Stimulated activated CD8-positive, alpha-beta memory T cell treated with anti-CD3 and anti-CD28 coated beads, Interleukin-15, amount 100 ng/mL, for 48 hours (primary cell): ENCODE measurements at places on chromosomes 7 and 10.

DNA sequence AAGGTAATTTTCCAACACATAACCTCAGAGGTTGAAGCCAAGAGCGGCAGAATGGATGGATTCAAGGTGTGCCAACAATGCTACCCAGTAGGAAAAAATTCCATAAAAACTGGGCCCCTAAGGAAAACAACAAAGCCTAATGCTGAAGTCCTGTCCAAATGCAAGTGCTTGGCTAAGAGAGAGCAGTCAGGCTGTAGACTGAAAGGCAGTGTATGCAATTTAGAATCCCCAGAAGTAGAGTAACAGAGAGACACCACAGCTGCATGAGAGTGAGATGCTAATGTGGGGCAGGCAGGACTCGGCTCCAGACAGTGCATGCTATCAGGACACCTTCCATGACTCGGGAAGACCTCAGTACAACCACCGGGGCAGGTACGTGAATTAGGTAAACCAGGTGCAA, 124.5 kb downstream of the ZFAND4 start:
- no peak for DNase-seq

GRCh38 chr7:107779647-107780099, 23.4 kb downstream of the SLC26A3 start:
- no peak for DNase-seq

DNA sequence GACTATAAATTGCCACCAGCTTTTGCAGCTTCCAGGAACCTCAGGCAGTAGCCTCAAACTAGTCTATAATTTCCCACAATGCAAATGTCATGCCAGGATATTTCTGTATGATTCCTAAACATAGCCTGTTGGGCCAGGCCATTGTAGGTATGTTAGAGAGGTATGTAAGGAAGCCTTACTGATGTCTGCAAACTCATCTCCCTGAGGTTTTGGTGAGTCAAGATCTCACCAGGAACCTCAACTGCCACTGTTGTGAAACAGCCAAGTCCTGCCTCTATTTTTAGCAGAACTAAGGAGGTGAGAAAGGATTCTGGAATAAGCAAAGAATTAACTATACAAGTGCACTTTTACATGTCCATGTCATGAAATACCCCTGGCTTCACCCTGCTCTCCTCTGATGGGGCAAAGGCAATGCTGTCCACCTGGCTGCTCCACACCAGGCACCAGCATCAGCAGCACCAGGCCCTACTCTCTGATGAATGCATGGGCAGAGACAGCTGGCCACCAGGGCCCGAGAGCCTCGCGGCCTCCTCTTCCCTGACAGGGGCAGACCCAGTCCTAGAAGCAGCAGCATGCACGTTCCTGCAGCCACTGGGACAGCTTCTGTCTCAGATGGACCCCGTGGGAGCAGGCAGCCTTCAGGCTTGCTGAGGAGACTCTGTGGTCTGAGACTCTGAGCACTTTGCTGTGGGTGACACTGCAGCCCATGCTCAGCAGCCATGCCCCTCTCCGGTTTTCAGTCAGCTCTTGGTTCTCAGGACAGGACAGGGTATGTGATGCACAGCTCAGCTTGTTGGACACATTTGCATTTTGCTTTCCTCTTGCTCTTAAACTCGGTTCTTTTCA, 147.3 kb downstream of the ZMYND11 start:
- DNase-seq = no peak

DNA sequence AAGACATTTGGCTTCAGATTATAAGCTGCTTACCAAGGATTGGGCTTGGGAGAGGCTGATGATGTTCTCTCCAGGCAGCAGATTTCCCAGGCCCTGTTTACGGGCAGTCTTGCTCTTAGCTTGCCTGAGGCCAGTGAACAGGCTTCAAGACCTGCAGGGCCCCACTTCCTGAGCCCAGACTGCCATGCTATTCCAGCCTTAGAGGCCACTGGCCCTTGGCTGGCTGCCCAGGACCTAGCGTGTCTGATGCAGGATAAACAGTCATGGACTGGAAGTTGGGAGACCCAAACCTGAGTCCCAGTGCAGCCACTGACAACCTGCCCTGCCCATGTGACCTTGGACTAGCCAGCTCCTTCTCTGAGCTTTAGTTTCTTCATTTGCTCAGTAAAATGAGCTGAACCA, 2.9 kb downstream of the PRXL2A start:
- no peak for DNase-seq

GRCh38 chr10:91976317-91977051, 52.9 kb downstream of the BTAF1 start:
- no peak for DNase-seq

DNA sequence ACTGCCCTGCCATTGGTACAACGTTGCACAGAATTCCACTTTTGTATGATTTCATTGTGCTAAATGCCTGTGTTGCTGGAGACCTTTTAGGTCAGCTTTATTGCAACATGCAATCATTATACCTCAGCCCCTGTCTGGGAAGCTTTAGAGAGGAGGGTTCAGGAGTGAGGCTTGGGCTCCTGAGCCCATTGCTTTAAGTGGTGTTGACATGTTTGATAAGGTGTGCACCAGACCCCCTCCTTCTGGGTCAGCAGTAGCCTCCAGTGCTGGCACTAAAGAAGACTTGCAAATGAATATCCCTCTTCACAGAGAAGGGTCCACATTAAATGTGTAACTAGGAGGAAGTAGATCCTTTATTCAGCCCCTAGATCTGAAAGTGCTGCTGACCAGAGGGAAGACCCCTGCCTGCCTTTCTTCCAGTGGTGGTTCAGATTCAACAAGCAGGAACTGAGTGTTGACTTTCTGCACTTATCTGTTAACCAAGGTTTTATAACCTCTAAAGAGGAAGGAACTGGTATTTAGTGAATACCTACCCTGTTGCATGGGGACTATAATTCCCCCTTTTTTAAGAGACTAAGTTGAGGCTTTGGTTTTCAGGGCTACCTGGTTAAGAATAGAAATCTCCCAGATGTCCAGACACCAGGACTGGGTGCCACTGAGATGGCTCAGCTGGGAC, 369.4 kb upstream of the IGFBP3 start:
- DNase-seq = no peak

GRCh38 chr7:98777051-98777450, 92.8 kb downstream of the TMEM130 start:
- no peak for DNase-seq

DNA sequence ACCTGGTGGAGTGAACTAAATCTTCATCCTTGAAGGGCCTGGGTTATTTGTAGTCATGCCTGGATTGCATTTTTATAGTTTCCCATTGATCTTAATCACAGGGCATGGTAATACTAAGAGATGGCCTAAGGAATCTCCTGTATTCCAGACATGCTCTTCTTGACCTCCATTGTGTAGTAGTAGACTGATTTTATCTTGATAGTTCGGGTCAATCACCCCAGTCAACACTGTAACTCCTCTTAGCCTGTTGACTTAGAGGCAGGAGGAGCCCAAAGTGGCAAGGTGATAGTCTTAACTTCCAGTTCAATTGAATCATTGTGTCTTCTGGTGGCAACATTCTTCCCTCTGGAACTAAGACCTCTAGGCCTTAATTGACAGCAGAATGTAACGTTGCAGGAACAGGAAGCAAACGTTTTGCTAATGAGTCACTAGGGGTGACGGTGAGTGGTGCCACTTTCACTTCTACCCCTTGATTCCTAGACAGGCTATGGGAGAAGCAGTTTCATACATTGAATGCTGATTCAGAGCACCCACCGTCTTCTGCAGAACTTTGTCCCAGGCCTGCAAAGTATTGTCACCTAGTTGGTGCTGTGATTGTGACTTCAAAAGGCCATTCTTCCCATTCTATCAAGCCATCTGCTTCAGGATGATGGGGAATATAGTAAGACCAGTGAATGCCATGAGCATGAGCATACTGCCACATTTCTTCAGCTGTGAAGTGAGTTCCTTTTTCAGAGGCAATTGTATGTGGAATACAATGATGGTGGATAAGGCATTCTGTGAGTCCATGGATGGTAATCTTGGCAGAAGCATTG, 24.0 kb upstream of the PAPSS2 start:
- DNase-seq = peak; percentile 29

- no peak for DNase-seq
These were observed 42.4 kb upstream of the AGBL3 start for GRCh38 chr7:134943785-134944400.

DNA sequence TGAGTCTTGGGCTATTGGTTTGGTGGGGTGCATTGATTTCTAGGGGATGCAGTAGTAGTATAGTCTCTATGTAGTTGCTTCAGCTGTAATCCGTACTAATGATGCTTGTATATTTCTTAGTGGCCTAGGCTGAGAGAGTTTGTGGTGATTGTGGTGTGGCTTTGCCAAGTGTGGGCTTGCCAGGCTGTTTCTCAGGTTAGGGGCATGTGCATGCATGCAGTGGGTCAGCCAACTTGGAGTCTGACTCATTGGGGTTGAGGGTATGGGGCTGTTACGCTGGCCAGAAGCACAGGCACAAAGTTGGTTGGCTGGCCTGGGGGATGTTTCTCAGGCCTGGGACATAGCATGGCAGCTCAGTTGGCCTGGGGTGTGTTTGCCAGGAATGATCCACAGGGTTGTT, 25.7 kb upstream of the PLA2G12B start:
- DNase-seq = no peak

DNA sequence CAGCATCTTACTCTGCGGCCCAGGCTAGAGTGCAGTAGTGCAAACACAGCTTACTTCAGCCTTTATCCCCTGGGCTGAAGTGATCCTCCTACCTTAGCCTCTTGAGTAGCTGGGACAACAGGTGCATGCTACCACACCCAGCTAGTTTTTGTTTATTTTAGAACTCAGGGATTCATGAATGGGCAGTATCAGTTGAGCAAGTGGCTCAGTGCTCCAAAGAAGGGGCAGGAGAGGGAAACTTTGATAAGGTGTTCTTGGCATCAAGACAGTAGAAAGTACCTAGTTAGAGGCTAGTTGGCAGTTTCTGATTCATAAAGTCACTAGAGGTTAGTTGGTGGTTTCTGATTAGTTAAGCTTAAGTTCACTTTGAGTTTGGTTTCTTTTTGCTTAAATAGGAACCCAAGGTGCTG, 18.4 kb downstream of the TRIM24 start:
- no peak for DNase-seq

GRCh38 chr7:137287651-137288258, 55.8 kb downstream of the PTN start:
- no peak for DNase-seq

DNA sequence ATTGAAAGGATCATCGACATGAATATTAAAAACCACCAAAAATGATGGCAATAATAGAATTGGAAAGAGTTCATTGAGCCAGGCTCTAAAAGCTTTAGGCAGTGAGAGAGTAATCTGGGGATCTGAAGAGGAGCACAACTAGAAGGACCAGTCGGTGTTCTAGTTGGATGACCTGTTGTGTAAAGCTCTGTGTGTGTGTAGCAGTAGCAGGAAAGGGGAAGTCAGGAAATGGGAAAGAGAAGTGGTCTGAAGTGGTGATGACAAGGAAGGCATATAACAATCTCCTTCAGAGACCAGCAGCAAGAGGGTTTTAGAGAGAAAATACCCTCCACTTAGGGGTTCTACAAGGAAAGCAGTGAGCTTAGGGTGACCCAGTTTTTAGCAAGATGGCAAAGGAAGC, 539.2 kb downstream of the HTR7 start:
- no peak for DNase-seq

GRCh38 chr7:50205011-50205410, 99.5 kb upstream of the IKZF1 start:
- no peak for DNase-seq

GRCh38 chr7:82382276-82382675, 61.3 kb downstream of the CACNA2D1 start:
- no peak for DNase-seq

DNA sequence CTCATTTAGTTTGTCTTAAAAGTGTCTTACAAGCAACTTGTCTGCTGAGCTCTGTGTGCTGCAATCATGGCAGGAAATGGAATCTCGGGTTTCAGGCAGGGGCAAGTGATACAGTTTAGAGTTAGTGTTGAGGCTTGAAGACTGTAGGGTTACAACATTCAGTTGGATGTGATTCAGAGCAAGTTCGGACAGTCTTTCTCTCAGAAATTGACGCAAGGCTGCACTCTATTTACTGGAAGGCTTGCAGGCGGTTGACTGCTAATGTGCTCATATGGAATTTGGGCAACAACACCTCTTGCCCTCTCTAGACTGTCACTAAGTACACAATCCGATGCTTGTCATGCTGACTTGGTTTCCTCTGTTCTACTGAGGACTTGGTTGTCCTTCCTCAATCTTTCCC, 161.7 kb upstream of the BMPER start:
- no peak for DNase-seq

GRCh38 chr7:143497008-143497795, 19.5 kb downstream of the TAS2R41 start:
- DNase-seq = no peak

DNA sequence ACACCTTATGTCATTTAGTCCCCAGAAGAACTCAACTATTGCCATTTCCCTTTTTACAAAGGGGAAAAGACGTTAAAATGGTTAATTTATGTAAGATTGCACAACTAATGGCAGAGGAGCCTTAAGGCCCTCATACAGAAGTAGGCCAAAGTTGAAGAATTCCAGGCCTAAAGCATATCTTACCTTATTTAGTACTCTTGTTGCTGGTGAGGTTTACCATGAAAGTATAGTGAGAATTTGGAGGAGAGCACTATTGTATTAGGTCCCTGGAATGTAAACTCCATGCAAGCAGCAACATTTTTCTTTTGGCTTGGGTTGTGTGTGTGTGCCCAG, 731 bp upstream of the CRPPA start:
- no peak for DNase-seq

DNA sequence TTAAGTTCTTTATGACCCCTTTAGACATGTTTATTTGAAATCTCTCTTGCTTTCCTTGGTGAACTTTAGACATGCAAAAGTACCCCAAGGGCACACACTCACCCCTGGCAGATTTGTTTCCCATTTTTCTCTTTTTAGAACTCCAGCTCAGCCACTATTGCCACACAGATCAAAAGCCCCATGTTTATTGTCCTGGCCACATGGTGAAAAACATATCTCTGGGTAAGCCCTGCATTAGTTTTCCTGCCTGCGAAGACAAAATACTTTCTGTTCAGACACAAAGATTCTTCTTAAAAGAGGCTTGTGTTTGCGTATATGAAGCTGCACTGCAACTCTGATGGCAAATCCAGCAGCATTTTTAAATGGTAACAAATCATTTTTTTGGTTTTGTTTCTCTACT, 200.0 kb downstream of the POLR1F start:
- DNase-seq = no peak

- no peak for DNase-seq
These were observed 165.2 kb upstream of the PPP1R3A start for GRCh38 chr7:114084002-114084471.

GRCh38 chr10:86191166-86191565, 175.4 kb downstream of the GRID1 start:
- DNase-seq = no peak

- DNase-seq = no peak
These were observed 22.6 kb upstream of the PRTFDC1 start for GRCh38 chr10:24974976-24975375.

GRCh38 chr10:32259551-32259950, 87.4 kb downstream of the EPC1 start:
- no peak for DNase-seq
